Suppressor macrophage treated with lipopolysaccharide for 4 hours (primary cell): ENCODE measurements at places on chromosomes 1 and 21.

GRCh38 chr1:5913078-5913845 lies 79.0 kb downstream of the NPHP4 start:
- DNase-seq, result no peak

GRCh38 chr1:188006354-188006753 lies 1177.6 kb downstream of the PLA2G4A start:
- DNase-seq, result no peak

DNA sequence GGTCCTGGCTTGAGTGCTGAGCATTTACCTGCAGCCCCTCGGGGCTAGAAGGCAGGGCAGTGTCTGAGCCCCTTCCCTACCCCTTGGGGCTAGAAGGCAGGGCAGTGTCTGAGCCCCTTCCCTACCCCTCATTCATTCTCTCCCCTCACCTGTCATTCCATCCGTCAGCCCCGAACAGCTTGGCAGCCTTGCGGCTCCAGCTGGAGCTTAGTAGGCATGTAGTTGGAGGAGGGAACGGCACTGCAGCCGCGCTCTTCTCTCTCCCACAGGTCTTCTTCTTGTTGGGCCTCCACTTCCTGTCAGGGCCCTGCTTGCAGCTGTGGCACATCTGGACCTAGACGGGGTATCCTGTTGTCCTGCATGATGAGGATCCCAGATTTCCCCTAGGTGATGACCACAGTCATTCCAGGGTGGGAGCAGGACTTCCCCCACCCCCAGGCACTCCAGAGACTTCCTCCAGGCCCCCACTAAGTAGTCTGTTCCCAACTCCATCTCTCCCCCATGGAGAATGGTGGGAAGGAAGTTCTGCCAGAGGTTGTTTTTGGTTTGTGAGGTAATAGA lies 22.2 kb downstream of the MAPKAPK2 start:
- no peak for DNase-seq

GRCh38 chr1:44634606-44635189 lies 39.6 kb downstream of the TMEM53 start:
- no peak for DNase-seq

- no peak for DNase-seq
These were observed 192.2 kb downstream of the ROR1 start for GRCh38 chr1:63966016-63966415.

- no peak for DNase-seq
These were observed 34.9 kb downstream of the PLXNA2 start for GRCh38 chr1:208209286-208209685.

DNA sequence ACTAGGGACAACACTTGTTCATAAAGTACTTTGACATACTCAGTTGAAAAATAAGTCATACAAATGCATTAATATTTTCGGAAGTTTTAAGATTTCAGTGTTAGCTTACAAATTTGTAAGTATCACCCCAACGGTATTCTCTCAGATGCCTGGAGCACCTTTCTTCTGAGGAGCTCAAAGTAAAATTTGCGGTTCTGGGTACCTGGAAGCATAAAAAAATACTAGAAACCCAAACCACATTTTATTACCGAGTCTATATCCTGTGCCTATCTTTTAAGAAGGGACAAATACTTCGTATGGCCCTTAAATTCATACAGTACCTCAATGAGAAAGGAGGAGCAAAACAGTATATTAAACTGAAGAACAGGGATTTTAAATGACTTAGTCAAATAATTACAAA lies 10.2 kb downstream of the SRSF4 start:
- no peak for DNase-seq

DNA sequence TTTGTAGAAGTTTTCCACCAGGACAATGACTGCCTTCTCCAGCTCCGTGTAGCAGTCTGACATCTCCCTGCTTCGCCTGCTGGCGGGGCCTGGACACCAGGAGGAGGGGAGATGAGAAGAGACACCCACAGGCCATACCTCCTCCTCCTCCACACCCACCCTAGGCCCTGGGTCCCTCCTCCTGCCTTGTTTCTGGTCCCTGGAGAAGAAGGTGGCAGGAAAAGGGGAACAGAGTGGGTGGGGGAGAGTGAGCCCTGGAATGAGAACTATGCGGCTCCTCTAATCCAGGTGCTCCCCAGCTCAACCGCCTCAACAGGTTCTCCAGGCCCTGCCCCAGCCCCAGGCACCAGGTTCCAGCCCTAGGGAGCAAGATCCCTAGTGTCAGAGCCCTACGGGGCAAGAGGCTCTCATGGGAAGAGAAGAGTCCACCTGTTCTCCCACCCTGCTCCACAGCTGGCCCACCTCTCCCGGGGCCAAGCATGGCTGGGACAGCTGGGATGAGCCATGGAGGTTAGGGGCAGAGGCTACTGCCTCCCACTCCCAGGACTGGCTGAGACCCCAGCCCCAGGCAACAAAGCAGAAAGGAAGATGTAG lies 4.8 kb downstream of the S100A16 start:
- DNase-seq, result no peak

DNA sequence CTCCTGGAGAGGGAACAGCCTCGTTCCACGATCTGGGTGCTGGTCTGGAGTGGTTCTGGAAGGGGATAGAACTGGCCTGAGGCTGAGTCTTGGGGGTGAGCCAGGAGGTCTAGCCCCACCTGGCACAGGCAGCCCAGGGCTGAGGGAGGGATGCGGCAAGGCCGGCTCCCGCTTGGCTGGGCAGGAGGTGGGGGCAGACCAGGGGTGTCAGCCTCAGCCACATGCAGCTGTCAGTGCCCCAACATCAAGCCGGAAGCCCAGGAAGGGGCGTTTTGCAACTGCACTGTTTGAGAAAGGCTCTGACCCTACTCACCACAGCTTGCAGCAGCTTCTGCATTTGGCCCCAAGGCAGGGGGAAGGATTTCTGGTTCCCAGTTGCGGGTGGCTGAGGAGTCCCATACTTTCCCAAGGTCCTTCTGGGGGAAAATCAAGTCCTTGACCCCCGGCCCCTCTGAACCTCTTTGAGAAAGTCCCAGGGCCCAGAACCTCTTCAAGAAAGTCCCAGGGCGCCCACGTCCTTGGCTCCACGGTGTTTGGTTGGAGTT lies 2.0 kb downstream of the EFHD2 start:
- peak; percentile 89 for DNase-seq

DNA sequence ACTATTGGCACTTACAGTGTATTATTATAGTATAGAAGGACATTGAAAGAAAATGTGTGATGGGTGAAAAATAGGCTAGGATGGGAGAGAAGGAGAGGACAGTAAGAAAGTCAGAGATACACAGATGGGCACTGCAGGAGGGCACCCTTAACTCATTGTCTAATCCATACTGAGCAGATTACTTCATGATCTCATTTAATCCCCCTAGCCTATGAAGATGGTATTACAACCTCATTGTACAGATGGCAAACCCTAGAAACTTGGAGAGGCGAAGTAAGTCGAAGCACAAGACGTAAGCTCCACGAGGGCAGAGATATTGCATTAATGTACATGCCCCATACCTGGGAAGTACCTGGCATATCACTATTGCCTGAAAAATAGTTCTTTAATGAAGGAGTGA lies 346.9 kb upstream of the DAB1 start:
- peak; percentile 1 for DNase-seq

DNA sequence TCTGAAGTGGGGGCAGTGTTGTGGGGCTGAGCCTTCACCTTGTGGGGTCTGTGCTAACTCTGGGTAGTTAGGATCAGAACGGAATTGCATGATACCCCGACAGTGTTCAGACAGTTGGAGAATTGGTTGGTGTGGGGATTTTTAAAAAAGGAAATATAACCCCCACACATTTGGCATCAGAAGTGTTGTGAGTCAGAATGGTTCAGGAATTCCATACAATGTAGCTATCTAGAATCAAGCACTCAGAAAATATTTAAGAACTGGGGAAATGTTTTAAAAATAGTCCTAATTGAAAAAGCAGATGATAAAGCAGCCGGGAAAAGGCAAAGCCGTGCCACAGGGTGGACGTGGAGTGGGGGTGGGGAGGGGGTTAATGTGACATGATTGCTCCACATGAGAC lies 6.5 kb upstream of the S100A7 start:
- no peak for DNase-seq

DNA sequence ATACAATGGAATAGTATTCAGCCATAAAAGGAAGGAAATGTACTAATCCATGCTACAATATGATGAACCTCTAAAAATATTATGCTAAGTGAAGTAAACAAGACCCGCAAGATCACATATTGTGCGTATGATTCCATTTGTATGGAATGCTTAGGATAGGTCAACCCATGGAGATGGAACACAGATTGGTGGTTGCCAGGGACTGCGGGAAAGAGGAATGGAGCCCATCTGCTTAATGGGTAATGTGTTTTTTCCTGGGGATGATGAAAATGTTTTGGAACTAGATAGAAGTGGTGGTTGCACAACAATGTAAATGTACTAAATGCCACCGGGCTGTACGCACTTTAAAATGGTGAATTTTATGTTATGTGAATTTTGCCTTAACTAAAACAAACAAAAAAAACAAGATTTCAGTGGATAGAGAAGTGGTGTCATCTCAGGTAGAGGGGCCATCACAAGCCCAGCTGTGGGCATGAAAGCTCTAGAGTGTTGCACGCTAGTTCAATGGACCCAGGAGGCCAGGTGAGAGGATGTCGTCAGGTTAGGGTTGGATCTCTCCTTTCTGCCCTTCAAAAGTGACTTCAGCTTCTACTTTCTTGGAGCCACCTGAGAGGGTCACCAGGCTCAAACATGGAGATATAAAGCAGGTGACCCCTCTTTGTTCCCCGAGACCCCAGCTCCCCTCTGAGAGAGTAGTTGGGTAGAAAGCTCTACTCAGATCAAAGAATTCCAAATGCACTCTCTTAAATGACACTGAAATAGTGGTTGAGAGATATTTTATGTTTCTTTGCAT lies 2.5 kb downstream of the C1orf115 start:
- DNase-seq, result no peak

- DNase-seq, result peak; percentile 35
These were observed 1.5 kb downstream of the CSDE1 start for GRCh38 chr1:114756009-114756892.

- DNase-seq, result no peak
These were observed 45.5 kb downstream of the KCNAB2 start for GRCh38 chr1:6090996-6091822.

GRCh38 chr1:28208818-28209441 lies 23.9 kb downstream of the DNAJC8 start:
- DNase-seq, result peak; percentile 81

- DNase-seq, result peak; percentile 19
These were observed 791 bp downstream of the USP24 start for GRCh38 chr1:55214212-55214933.

DNA sequence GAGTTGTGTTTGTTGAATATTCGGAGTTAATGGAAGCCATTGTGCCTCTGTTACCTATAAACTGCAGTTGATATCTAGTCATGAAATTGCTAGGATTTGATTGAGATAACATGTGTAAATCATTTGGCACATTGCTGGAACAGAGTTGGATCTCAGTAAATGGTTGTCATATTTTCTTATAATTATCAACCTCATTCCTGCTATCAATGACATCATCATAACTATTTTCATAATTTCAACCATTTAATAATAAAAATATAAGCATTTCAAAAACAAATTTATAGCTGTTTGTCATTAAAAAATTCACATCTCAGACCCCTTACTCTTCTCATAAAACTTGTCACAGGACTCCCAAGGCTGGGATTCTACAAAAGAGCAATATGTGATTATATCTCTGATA lies 133.4 kb downstream of the PTGER3 start:
- no peak for DNase-seq

- no peak for DNase-seq
These were observed 140.9 kb downstream of the ROR1 start for GRCh38 chr1:63914706-63915105.
